Muscle of arm (tissue), 14 donors: ENCODE measurements at places on chromosomes 2 and 18.

- no peak for DNase-seq
Observed at GRCh38 chr2:165274698-165275097, 35.5 kb downstream of the SCN2A start.

GRCh38 chr2:1674276-1674675, 70.0 kb downstream of the PXDN start:
- no peak for DNase-seq

GRCh38 chr18:31203096-31203793, 40.6 kb upstream of the DSC1 start:
- no peak for DNase-seq

- DNase-seq: no peak
Observed at GRCh38 chr2:43129676-43130547, 96.5 kb downstream of the ZFP36L2 start.

- DNase-seq: no peak
Observed at GRCh38 chr2:85853499-85854165, 35.2 kb downstream of the ST3GAL5 start.

- DNase-seq: no peak
Observed at GRCh38 chr2:20584045-20584398, 66.9 kb downstream of the HS1BP3 start.

GRCh38 chr18:2687390-2688001, 32.0 kb downstream of the SMCHD1 start:
- no peak for DNase-seq

GRCh38 chr2:10574911-10575310, 114.9 kb downstream of the NOL10 start:
- DNase-seq: no peak
